ENCODE measurements at places on chromosomes 2 and 18.

GRCh38 chr2:157691695-157692094 is 63.0 kb upstream of the ACVR1C start:
- DNase-seq, result no peak

GRCh38 chr2:64910972-64911433 is 78.2 kb upstream of the SLC1A4 start:
- no peak for DNase-seq

GRCh38 chr2:217097346-217097745 is 237.5 kb upstream of the TNP1 start:
- DNase-seq, result no peak

GRCh38 chr2:209613649-209614305 is 157.9 kb upstream of the UNC80 start:
- DNase-seq, result no peak

GRCh38 chr2:5195636-5196035 is 496.5 kb upstream of the SOX11 start:
- DNase-seq, result no peak

DNA sequence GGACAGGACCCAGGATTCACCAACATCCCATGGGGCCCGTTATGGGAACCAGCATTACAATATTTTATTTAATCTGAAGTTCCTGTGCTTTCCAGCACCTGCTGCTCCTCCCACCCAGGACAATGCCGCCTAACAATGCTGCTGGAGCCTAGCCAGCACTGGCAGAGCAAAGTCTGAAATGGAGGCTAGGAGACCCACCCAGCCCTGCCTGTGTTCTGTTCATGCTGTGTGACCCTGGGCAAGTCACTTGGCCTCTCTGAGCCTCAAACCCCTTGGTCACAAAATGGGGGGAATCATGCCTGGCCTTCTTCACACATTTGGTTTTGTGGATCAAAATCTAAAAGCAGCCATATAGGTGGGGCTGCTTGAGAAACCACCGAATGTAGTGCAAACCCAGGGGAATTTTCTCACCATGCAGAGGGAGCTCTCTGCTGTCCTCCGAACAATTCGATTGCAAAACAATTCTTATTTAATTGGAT is 38.5 kb upstream of the ODC1 start:
- DNase-seq, result no peak

- no peak for DNase-seq
Observed at GRCh38 chr2:171347591-171348032, 86.2 kb downstream of the METTL8 start.

GRCh38 chr2:115115135-115115534 is 672.7 kb downstream of the DPP10 start:
- no peak for DNase-seq

Measured in stimulated activated CD4-positive, alpha-beta T cell treated with anti-CD3 and anti-CD28 coated beads, Interleukin-12 subunit alpha, Interleukin-12 subunit beta, amount 100 ng/mL, for 24 hours (primary cell).